Caco-2 (cell line): ENCODE measurements at places on chromosomes 12 and 14. TPM values are rescaled to one million over a fixed set of nuclear protein-coding genes. Genes with fewer than 3 reads are reported as not detected.

KITLG gene
- 200 and 211 TPM in 2 replicates for total RNA-seq

EFS gene
- 0.14 and 0.16 TPM in 2 replicates for total RNA-seq

- H3K4me3 ChIP-seq: no peak overlapping the region
- no peaks in the 10 kb centered on the region for H3K27me3 ChIP-seq
- no peak overlapping the region for H3K27ac ChIP-seq
- H3K4me1 ChIP-seq: no peaks in the 10 kb centered on the region; the same call in 1 of the 2 replicates
Observed at GRCh38 chr12:49260571-49261363, 4.1 kb upstream of the TUBA1C start.

DNA sequence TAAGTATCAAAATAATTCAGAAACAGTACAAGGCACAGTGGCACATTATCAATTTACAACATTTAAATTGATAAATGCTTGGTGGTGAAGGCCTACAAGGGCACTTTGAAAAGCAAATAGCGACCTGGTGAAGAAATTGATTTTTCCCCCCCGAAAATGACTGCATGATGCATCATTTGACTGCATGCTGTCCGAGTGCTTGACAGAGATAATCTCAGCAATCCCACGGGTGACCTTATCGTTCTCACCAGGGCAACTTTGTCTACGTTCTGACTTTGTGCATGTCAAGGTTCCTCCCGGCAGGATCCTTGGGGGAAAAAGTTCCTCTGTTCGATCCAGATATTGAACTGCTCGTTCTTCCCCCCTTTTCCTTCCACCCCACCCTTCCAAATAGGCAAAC, 384.8 kb downstream of the EGLN3 start:
- no peak overlapping the region for H3K27ac ChIP-seq
- no peaks in the 10 kb centered on the region for H3K36me3 ChIP-seq
- H3K4me3 ChIP-seq: no peak overlapping the region
- H3K27me3 ChIP-seq: no peaks in the 10 kb centered on the region
- DNase-seq: no peak

DNA sequence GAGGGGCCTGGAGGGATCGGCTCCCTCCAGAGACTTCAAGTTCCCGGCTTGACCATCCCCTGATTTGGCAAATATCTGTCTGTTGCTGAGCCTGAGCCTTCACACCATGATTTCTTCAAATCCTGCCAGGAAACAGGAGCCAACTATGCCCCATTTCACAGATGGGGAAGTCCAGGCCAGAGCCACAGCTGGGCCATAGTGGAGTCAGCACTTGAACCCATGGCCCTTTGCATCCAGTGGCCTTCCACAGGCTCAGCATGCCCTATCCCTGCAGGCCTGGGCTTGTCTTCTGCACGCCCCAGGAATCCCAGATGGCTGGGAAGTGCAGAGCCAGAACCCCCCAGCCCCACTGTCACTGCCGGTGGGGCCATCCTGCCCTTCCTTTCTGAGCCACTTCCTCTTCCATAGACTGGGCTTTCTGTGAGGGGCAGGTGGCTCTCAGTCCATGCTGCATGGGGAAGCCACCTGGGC, 44.9 kb downstream of the CYP46A1 start:
- H3K27me3 ChIP-seq: no peaks in the 10 kb centered on the region
- H3K4me3 ChIP-seq: no peak overlapping the region
- H3K27ac ChIP-seq: no peak overlapping the region
- peaks cover 10% of the 10 kb centered on the region for H3K4me1 ChIP-seq
- DNase-seq: no peak
- no peaks in the 10 kb centered on the region for H3K36me3 ChIP-seq

GRCh38 chr12:122467983-122468382, 32.7 kb downstream of the ZCCHC8 start:
- no peaks in the 10 kb centered on the region for H3K27me3 ChIP-seq
- H3K27ac ChIP-seq: peak overlapping the region; percentile 92
- DNase-seq: peak; percentile 53
- H3K36me3 ChIP-seq: no peaks in the 10 kb centered on the region
- H3K4me3 ChIP-seq: no peak overlapping the region
- H3K4me1 ChIP-seq: peaks cover 42% of the 10 kb centered on the region

GRCh38 chr12:88471331-88472045, 108.8 kb downstream of the KITLG start:
- no peaks in the 10 kb centered on the region for H3K4me1 ChIP-seq
- no peak overlapping the region for H3K27ac ChIP-seq
- no peak for DNase-seq

DNA sequence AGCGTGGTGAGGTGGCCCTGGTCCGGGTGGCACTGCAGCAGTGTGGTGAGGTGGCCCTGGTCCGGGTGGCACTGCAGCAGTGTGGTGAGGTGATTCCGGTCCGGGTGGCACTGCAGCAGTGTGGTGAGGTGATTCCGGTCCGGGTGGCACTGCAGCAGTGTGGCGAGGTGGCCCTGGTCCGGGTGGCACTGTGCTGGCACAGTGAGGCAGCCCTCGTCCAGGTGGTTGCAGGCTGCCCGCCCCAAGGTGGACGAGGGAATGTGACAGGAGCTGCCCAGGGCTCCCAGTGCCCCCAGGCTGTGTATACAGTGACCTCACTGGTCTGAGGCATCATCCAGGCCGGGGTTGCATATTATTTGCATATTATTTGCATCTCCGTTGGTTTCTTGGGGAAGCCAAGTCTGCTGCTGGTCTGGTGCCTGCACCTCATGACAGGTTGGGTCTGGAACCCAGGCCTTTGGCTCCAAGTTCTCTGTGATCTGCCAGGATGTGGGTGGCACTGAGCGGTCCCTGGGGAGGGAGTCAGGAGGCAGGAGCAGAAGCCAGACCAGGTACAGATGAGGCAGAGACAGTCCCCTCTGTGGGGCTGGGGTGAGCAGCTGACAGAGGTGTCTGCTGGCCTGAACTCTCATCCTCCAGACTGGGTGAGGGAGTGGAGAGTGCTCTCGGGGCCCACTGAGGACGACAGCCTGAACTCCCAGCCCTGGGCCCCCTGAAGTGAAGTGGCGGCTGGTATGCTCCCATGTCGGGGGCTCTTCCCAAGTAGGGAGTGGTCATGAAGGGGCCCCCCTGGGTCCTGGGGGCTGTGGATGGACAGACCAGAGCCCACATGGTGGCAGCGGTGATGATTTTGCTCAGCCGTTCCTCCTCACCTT, 79.3 kb downstream of the KIF26A start:
- no peak overlapping the region for H3K4me3 ChIP-seq
- no peaks in the 10 kb centered on the region for H3K27me3 ChIP-seq
- no peak overlapping the region for H3K27ac ChIP-seq
